ENCODE measurements at places on chromosomes 7 and 10.

GRCh38 chr10:70084189-70084588 is 31.5 kb downstream of the MACROH2A2 start:
- no peak for DNase-seq

GRCh38 chr7:2012981-2013380 is 219.8 kb downstream of the MAD1L1 start:
- no peak for DNase-seq

DNA sequence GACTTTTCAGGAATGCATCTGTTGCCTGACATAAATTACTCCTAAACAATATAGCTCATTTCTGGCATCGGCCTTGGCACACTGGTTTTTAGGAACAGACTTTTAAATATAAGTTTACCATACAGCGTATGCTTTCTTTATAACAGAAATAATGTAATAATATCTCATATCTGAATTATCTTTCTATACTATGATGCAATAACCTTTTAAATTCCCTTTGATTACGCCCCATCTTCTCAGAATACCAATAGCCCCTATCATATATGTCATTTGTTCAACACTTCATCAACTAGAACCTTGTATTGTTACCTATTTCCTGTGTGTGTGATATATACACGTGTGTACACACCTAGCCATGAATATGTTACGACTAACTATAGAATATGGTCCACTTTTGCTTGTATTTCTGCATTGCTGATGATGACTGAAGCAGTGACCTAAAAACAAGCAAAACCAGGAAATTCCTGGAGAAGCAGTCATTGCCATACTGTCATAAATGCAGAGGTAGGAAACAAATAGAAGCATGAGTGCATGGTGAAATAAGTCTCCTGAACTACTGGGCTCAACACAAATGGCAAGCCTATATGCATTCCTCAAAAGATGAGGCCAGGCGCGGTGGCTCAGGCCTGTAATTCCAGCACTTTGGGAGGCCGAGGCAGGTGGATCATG is 618.4 kb upstream of the NRP1 start:
- no peak for DNase-seq

DNA sequence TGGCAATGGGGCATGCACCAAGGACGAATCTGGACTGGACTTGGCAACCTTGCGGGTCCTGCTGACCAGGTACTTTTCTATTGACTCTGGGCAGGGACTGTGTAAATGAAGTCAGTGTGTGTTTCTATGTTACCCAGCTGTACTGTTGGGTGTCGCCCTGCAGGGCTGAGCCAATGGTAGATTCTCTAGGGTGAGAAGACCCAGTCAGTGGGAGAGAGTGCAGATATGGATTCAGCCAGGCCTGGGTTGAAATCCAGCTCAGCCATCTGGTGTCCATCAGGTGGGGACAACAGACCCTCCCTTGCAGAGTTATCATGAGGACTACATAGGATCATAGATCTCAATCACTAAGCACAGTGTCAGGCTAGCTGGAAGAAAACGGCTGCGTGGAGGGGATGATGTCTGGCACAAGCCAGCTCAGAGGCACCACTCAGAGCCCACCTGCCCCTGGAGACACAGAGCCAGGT is 4.9 kb upstream of the PPIF start:
- no peak for DNase-seq

DNA sequence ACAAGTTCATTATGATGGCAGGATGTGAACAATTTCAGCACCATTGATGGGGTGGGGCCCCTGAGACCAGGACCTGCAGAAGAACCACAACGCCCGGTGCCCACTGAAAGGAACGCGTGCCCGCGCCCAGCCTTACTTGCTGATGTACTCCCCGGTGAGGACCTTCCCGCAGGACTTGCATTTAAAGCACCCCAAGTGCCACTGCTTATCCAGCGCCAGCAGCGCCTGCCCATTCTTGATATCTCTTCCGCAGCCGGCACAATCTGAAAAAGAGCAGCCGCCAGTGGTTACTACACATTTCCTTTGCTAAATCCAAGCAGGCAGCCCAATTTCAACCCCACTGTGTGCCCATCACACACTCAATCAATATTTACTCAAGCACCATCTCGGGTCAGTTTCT is 110.6 kb downstream of the ABLIM1 start:
- DNase-seq = no peak

DNA sequence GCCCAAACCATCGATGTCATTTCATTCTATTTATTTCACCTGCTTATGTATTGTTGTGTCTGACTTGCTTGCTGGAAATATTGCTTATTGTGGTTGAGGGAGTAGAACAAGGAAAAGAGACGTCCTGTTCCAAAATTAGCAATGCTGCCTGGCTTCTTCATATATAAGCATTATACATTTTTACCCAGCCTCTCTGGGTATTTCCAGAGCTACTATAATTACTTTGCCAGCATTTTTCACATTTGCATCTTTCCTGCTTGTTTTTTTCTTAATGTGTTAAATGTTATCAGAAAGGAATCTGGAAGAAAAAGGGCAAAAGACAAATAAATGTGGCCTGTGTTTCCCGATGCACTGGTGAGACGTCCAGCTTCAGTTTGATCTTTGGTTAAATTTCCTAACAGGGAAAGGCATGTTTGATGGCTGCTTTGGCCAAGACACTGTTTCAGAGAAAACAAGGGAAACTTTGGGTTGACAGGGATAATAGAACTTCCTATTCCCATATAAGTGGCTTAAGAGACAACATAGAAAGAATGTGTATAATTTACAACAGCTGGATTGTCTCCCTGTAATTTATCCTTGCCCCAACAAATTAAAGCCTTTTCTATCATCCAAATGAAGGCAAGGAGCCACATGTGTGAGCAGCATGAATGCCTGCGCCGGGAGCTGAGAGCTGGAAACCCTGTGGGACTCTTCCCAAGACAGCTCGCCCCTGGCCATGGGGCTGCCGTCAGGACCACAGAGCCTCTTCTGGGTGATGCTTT is 671.1 kb upstream of the CELF2 start:
- DNase-seq = no peak

GRCh38 chr7:155738652-155739537 is 73.4 kb downstream of the SHH start:
- peak; percentile 26 for DNase-seq

DNA sequence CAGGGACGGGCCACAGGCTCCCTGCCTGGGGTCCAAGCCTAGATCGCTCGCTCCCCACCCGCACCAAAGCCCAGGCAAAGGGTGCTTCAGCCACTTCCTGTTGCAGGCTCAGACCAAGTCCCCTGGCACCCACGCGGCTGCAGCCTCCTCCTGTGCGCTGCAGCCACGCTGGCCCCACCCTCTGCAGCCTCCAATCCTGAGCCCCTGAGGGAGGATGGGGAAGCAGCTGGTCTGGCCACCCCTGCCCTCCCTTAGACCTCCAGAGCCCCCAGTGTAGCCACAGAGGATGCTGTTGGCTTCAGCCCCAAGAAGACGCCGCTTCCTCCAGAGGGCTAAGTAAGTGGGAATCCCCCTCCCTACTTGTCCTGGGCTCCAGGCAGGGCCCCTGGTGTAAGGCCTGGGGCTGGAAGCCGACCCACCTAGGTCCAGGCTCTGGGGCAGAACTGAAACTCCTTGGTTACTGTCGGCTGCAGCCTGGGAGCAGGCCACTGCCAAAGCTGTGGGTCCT is 9.4 kb downstream of the LIMK1 start:
- no peak for DNase-seq

- DNase-seq = peak; percentile 70
These were observed 23.9 kb downstream of the SCD start for GRCh38 chr10:100370714-100371481.

GRCh38 chr7:93992421-93993110 is 11.6 kb downstream of the BET1 start:
- DNase-seq = no peak

GRCh38 chr10:51707821-51708424 is 8.5 kb upstream of the CSTF2T start:
- no peak for DNase-seq

- DNase-seq = no peak
These were observed 68.3 kb downstream of the CREM start for GRCh38 chr10:35194906-35195305.

GRCh38 chr7:86904949-86905834 is 154.3 kb downstream of the ELAPOR2 start:
- peak; percentile 6 for DNase-seq

- DNase-seq = no peak
These were observed 312.7 kb downstream of the ADARB2 start for GRCh38 chr10:1424648-1425047.

- no peak for DNase-seq
These were observed 3.1 kb upstream of the NKX2-3 start for GRCh38 chr10:99529591-99530107.

- DNase-seq = no peak
These were observed 319.3 kb upstream of the KMT2E start for GRCh38 chr7:104694710-104695109.

DNA sequence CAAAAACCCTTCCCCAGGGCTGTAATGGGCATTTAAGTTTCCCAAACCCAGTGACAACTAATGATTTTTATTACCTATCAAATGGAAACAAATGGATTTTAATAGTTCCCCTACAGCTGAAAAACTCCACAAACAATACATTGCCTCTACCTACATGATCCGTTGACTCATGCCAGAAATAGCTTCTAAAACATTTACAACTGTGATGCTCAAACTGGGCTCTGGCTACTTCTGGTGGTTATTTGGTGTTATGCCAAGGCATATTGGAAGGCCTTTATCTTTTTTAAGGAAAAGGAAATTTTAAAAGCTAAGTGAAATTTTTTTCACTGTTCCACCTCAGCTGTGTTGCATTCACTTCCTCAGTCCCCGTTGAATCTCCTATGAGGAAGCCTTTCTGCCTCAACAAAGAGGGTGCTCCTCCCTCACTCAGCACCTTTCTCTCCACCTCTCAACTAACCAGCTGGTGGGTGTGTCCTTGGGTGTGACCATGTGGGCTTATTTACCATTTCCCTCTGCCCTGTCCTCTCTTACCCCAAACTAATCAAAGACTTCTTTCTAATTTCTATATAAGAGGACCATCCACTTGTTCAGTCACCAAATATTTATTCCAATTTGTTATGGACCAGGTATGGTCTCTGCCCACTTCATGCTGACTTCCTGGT is 82.9 kb downstream of the PRTFDC1 start:
- no peak for DNase-seq

DNA sequence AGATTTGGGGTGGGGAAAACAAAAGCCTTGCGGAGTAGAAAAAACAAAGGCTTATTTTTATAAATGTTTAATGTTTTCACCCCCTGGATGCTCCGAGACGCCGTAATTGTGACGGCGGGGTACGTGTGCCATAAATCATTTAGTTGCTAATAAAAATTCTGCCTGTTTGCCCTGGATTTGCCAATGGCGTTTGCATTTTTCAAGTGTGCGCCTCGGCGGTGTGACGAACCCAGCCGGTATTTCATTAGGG is 2.5 kb upstream of the TNRC18 start:
- DNase-seq = no peak

- no peak for DNase-seq
These were observed 164.2 kb upstream of the EEPD1 start for GRCh38 chr7:35988818-35989217.

DNA sequence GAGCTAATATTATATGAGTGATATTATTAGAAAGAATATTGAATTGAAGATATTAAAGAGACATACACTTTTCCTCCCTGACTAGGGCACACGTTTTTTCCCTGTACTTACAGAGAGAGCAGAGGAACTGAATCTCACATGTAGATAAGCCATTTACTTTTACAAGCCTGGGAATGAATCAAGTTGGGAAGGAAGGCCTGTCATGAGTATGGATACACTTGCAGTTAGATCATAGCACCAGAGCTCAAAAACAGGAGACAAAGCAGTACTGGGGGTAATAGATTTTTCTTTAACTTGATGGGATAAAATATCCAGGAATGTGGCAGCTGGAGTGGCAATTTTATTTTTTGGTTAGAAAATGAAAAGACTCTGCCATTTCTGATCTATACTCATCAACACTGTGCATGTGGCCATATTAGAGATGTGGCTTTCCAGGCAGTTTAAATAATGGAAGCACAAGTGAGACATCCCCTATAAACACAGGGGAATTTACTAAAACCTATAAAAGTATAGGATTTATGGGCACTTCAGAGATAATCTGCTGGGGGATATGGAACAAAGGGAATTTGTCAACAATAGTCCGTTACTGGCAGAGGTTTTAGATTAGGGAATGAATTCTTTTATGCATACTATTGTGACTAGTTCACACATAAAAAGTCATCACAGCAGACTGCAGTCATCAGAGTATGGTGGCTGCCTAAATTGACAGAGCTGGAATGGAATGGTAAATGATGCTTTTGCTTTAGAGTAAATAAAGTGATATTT is 657.7 kb upstream of the MBL2 start:
- DNase-seq = no peak

DNA sequence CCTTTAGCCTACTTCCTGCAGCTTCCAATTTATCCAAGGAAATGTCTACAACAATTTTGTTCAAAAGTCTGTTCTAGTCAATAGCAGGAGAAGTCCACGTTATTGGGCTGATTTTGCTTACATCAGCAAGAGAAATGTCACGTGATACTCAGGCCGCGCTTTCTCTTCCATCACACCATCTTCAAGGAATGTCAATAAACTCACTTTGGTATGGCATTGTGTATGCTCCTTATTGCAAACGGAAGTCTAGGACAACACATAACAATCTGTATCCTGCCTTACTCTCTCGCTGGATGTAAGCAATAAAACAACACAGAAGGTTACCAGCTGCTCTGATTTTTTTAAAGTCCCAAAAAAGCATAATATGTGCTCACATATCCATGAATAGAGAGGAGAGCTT is 17.1 kb upstream of the STK17A start:
- DNase-seq = no peak

- DNase-seq = no peak
These were observed 213.7 kb downstream of the HTR7 start for GRCh38 chr10:90644165-90644564.

Data from stimulated activated CD4-positive, alpha-beta T cell treated with anti-CD3 and anti-CD28 coated beads, TNF-alpha, amount 100 ng/mL, for 24 hours (primary cell).